NCI-H1436 treated with DMSO at 0.1 percent for 48 hours (cell line): ENCODE measurements at places on chromosomes 3 and 15.

GRCh38 chr3:172378439-172378838, 69.8 kb downstream of the GHSR start:
- no peak for DNase-seq

DNA sequence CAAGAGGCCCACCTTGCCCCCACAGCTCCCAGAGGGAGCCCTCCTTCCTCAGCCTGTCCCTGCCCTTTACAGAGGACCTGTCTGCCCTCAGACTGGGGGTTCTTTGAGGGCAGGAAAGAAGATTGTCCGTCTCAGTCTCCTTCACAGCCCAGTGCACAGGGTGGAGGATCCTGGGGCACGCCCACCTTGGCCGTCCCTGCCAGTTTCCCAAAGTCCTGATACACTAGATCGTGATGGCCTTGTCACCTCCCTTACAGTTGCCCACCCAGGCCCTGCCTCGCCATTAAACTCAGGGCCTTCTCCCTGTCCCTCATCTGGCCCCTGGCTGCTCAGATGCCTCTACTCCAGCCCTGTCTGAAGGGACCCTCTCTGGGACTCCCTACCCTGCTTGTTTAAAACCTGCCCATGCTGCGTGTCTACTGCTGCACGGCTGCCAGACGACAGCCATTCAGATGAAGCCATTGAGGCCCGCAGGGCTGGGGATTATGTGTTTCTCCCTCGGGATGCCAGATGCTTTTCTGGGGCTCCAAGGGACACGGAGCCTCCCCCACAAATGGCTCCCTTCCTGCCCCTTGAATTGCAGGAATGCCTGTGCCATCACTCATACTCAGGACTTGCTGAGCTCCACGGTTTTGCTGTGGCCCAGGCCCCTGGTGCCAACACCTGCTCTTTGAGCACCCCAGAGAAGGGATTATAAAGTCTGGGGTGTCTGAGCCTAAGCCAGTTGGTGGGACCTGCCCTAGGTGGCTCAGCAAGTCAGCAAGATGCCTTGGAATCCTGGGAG, 27.8 kb downstream of the ACSBG1 start:
- DNase-seq, result no peak

DNA sequence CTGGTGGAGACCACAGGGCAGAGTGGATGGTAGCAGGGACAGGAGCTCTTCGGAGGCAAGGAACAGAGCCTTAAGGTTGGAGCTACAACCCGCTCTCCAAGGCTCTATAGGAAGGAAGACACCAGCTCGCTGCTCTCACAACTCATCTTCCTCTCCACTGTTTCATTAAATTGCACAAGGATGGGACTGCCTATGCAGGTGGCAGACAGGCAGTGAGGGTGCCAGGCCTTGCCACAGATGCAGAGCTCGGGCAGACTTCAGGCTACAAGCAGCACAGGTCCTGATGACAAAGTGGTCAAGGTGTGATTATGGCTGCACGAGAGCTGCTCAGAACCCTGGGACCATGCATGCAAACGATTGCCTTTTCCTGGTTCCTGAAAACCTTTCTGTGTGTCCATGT, 144.6 kb downstream of the FOXP1 start:
- no peak for DNase-seq

DNA sequence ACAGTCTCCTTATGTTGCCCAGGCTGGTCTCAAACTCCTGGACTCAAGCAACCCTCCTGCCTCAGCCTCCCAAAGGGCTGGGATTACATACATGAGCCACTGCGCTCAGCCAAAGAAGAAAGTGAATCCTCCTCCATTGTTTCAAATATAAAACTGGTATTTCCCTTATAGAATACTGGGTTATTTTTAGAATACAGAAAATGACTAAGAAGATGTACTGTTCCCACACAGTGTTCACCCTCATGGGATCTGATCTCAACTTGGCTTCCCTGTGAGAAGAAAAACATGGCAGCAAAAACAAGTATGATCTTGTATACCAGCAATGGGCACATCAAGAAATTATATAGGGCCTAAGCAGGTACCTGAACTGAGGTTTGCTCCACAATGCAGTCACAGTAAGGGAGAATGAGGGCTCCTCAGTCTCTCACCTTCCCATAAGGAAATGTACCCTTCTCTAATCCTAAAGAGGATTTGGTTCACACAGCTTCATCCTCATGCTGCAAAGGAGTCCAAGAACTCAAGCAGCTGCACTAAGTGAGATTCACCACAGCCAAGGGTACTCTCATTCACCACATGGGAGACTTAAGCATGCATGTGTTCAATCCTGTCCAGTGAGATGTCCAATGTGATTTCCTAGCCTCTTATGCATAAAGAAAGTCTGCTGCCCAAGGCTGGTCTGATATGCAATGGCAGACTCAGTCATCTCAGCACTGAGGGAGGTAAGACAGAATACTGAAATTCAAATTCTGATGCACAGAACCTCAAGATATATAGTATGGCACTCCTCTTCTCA, 25.8 kb downstream of the USP4 start:
- no peak for DNase-seq

GRCh38 chr3:43995547-43996378, 245.9 kb upstream of the TOPAZ1 start:
- DNase-seq, result no peak

DNA sequence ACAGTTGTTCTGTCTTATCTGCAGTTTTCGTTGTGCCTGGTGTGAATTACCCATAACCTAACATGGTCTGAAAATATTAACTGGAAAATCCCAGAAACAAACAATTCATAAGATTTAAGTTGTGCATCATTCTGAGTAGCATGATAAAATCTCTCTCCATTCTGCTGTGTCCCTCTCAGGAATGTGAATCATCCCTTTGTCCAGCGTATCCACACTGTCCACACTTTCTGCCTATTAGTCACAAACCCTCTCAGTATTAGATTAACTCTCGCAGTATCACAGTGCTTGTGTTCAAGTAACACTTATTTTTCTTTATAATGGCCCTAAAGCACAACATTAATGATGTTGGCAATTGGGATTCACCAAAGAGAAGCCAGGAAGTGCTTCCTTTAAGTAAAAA, 203.2 kb downstream of the CGGBP1 start:
- DNase-seq, result no peak

GRCh38 chr3:8980756-8981257, 17.5 kb upstream of the RAD18 start:
- no peak for DNase-seq

DNA sequence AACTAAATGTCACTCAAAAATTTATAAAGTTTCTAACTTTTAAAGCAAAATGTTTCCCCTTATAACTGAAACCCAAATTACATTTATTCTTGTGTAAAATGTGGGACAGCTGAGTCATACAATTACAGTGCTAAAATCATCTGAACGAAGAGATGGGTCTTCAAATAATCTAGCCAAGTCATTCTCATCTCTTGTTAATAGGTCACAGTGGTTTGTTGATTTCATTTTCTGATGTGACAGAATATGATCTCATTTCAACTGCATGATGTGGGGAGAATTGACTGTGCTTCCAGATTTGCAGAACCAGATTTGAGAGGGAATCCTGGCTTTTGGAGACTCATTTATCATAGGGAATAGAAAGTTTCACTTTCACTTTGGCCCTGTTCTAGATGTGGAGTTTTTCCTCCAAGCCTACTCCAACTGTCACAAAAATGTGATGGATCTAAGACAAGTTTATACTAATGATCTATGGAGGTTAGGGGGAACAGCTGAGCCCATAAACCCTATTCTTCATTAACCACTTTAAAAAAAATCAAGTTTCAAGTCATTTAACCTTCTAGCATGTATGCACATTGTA, 685.0 kb downstream of the PDCD6IP start:
- DNase-seq, result no peak

DNA sequence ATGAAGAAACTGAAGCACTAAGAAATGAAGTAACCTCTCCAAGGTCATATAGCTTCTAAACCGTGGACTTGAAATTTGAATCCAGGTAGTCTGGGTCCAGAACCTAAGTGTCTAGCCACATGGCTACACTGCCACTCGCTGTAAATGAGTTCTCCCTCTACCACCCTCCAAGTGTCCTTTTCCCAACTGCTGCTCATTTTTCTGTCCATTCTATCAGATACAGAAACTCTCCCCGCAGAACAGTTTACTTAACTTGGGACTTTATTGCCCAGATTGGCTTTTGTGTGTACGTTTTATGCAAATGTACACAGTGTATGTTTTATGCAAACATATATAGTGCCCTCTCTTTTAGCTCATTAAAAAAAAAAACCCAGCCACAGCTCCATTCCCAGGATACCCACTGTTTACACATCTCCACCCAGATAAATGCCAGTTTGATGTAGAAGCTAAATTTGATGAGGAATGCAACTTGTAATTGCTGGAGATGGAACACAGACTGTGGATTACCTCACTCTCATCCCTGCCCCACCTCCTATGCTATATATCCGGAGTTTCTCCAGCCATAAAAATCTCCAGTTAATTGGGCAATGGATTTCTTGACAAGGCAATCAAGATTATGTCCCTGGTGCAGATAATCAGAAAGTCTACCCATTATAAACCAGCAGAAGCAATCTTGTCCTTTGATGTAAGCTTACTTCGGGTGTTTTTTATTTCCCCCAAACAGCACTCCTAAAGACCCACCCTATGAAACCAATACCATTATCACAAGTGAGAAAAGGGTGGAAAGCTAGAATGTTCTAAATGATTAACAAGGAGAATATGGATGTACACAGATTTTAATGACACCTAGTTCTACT, 42.0 kb downstream of the THBS1 start:
- DNase-seq, result no peak

DNA sequence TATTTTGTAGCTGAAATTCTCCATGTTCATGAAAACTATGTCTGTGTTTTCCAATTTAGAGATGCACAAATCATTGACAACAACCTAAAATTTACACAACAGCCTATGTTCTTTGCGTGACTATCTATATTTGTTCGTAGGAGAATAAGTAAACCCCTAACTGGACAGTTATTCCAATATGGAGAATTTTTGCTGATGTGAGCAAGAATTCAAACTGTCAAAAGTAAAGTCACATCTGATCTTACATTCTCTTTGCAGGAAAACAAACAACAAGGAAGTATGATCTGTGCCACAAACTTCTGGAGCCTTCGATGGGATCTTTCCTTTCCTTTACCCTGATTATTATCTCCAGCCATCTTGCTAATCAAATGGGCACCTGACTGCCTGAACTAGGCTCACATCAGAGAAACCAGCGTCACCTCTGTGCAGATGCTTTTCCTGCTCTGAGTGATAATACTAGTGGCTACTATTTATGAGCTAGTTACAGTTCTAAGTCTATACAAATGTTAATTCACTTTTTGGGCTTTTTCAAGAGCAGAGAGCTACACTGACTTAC, 18.3 kb upstream of the KCNMB3 start:
- DNase-seq, result no peak

DNA sequence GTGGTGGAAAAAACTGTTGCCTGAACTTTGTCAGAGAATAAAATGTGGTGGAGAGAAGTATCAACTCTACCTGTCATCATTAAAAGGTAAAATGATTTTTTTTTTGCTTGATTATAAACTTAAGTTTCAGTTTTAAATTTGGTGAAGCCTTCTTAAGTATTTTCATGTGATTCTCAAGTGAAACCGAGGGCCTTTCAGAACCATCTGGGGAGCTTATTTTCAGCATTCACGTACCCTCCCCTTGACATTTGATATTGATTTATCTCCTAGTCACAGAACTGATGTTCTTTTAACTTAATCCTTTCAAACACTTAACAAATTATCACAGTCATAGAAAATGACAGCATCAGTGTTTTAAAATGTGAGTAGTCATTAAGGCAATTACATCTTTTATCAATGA, 38.5 kb downstream of the HPS3 start:
- DNase-seq, result no peak

GRCh38 chr3:77915336-77915735, 875.4 kb downstream of the ROBO2 start:
- no peak for DNase-seq

DNA sequence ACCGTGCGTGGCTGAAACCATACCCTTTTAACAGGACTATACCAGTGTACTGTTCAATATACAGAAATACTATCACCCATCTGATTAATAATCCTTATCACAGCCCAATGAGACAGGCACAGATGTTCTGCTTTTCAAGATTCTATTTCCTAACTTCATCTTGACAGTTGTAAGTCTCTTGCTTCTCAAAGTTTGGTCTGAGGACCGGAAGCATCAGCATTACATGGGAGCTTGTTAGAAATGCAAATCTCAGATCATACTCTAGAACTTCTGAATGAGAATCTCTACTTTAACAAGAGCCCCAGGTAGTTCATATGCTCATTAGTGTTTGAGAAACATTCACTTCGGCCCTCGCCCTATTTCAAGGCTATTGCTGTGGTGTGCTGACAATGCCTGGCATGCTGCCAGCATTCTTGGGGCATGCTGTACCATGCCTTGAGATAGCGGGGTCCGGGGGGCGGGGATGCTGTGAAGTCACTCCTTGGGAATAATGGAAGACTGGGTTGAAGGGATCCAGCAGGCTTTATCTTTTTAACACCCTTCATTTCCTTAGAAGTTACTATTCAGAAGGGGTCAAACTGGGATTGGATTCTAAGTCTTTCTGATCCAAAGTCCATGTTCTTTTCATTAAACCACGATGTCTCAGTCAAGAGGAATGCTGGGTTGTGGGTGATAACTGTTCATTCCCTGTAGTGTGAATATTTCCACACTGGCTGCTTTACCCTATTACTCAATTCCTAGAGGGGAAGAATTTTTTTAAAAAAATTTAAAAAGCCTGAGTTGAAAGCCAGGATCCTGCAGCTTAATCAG, 194.7 kb downstream of the LPP start:
- no peak for DNase-seq

- no peak for DNase-seq
These were observed 2.1 kb downstream of the CD47 start for GRCh38 chr3:108088697-108089096.

GRCh38 chr15:101124731-101125451, 127.0 kb downstream of the CHSY1 start:
- no peak for DNase-seq

GRCh38 chr15:67784856-67785430, 40.4 kb upstream of the SKOR1 start:
- DNase-seq, result no peak
